ENCODE measurements at places on chromosomes 1 and 21. TPM values are rescaled to one million over a fixed set of nuclear protein-coding genes. Genes with fewer than 3 reads are reported as not detected.

DMRTA2 gene
- total RNA-seq: 3.6 TPM

ATF6 gene
- 13.4 TPM for total RNA-seq

AQP10 gene
- total RNA-seq: not detected

PTBP2 gene
- 51.3 TPM for total RNA-seq

DNAJC6 gene
- total RNA-seq: 0.38 TPM

MOV10 gene
- 30.3 TPM for total RNA-seq

SHE gene
- 0.88 TPM for total RNA-seq

DNA sequence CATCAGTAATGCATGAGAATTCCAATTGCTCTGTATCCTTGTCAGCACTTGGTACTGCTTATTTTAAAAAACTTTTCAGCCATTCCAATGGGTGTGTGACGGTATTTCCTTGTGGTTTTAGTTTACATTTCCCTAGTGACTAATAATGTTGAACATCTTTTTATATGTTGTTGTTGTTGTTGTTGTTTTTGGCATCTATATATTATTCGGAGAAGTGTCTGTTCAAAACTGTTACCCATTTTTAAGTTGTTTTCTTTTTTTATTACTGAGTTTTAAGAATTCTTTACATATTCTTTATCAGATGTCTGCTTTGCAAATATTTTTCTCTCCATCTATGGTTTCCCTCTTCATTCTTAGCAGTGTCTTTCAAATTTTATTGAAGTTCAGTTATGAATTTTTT lies 231.1 kb upstream of the POU3F1 start:
- DNase-seq: no peak

- no peak for DNase-seq
Observed at GRCh38 chr1:230243583-230244353, 176.7 kb downstream of the GALNT2 start.

DNA sequence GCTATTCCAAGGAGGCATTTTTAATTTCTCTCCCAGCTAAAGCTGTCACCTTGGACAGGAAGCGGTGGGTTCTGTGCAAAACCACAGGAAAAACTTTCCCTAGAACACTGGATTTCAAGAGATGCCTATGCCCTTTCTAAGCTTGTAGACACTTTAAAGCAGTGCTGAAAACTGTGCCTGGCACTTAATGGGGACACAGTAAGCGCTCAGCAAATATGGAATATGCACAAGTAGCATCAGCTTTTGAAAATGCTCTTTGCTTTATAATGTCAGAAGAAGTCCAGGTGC lies 50.9 kb upstream of the TARBP1 start:
- no peak for DNase-seq

GRCh38 chr1:5646486-5647149 lies 345.6 kb downstream of the NPHP4 start:
- no peak for DNase-seq

DNA sequence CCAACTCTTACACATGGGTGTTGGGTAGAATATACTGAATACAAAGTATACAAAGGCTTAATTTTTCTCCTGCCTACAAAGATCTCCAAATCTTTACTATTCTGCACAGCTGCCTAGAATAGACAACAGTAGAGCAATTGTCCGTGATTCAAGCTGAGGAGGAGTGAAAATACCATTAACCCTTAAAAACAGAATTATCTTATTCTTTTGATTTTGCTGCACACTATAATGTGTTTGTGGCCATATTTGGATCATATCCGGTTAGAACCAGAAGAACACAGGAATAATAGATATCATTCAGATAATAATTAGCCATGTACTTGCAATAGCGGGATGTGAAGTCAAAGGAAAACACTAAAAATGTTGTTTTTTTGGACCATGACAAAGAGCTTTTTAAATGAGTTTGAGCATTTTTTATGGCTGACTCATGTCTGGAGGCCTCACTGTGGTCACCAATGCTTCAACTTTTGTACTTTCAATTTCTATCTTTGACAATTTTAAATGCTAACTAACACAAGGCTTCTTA lies 197.6 kb upstream of the FOXD3 start:
- no peak for DNase-seq

- no peak for DNase-seq
Observed at GRCh38 chr1:91846007-91846638, 39.8 kb downstream of the TGFBR3 start.

GRCh38 chr1:239389703-239390102 lies 3.3 kb downstream of the CHRM3 start:
- no peak for DNase-seq

GRCh38 chr1:91885213-91885715 lies 687 bp downstream of the TGFBR3 start:
- DNase-seq: no peak

DNA sequence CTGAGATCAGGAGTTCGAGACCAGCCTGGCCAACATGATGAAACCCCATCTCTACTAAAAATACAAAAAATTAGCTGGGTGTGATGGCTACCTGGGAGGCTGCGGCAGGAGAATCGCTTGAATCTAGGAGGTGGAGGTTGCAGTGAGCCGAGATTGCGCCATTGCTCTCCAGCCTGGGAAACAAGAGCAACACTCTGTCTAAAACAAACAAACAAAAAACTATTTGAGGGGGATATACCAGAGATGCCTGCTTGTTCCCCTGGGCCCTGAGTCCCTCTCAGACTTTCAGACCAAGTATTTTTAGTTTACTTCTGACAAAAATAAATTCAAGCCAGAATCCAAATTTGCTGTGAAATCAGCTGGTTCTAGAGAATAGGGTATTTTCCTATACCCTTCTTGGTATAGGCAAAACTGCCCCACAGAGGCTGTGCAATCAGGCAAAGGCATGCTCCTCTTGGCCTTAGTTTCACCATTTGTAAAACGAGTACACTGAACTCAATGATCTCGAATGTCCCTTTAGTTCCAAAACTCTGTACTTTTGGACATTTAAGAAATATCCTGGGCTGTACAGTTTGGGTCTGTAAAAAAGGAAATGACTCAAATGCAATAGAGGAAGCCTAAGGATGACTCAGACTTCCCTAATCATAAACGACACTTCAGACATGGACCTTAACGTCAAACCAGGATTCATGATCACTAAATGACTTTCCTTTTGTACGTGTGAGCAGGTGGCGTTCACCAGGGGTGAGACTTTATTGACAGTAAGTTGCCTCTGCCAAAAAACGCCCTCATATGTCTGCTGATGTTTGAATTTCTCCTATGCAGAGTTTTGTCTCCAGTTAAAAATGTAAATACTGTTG lies 16.1 kb downstream of the ENSA start:
- no peak for DNase-seq

DNA sequence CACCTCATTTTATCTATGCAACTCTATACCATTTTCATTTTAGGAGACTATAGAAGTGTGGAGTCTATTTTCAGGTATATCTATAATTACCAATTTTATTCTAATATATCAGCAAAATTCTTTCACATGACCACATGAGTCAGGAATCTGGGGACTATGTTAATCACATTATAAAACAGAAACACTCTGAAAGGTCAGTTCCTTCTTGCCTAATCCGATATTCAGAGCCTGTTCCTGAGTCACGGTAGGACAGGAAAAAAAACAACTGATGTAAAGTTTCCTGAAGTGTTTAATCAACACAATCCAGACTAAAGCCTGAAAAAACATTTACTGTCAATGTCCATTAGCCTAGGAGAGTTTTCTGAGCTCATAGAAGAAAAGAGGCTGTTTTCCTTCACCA lies 1902.3 kb downstream of the NCAM2 start:
- no peak for DNase-seq

DNA sequence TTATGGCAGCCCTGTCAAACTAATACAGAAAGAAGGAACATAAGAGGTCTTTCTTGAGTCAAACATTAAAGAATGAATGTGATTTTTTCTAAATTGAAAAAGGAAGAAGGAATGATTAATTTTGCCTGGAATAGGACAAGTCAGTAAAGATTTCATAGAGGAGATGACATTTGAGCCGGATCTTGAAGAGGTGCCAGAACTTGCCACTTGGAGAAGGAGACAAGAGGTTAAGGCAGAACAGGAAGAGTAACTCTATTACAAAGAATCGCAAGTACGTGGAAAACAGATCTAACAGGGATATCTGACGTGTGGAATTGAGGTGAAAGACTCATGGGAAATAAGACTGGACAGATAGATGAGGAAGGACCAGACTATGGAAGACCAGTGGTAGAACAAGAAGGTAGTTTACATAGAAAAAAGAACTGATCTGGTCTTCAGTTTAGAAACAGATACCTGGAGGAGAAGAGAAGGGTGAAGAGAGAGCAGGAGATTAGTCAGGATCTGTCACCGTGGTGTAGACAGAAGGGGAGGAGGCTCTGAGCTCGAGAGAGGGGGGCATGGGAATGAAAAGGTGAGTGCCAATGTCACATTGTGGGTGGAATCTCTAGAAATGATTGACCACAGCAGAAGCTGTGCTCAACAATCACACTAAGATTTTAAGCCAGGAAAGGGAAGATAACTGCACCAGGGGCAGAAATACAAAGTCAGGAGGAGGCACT lies 32.5 kb downstream of the RHOU start:
- DNase-seq: no peak

DNA sequence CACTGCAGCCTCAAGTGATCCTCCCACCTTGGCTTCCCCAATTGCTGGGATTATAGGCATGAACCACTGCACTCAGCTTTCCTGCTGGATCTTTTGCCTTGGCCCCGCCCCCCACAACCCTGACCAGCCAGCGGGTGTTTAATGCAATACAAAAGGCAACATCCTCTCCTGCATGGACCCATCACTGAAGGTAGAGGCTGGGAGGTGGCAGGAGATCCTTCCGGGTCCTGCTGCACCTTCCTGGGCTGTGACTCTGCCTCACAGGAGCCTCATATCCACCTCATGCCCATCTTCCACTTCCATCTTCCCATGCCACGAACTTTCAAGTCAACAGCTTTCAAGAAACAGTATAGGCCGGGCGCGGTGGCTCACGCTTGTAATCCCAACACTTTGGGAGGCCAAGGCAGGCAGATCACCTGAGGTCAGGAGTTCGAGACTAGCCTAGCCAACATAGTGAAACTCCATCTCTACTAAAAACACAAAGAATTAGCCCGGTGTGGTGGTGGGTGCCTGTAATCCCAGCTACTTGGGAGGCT lies 11.7 kb upstream of the WNT9A start:
- no peak for DNase-seq

DNA sequence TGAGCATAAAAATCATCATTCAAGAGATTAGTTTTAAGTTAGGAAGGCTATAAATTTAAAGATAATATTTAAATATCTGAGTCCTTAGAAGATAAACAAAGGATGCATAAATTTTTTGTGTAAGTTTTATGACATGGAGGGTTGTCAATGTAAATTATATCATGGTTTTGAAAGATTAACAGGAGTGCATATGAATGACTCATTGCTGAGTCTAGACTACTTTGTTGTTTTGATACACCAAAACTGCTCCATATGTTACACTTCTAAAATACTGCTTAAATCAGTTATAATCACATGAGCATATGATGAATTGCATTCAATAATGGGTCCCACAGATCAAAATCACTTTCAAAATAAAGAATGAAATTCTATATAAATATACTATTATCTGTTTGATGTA lies 312.5 kb downstream of the KCNT2 start:
- DNase-seq: no peak

DNA sequence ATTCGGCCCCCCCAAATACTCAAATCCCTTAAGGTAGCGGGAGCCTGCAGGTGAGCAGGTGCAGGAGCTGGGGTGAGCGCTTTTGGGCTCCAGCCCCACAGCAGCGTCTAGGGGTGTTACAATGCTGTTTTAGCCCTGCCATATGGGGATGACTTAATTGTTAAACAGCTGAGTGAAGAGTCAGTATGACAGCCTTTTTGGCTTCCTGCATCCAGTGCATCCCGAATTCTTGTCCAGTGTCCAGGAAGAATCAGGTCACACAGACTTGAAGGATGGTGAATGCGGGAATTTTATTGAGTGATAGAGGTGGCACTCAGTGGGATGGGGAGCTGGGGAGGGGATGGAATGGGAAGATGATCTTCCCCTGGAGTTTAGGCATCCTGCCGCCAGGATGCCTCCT lies 30.4 kb upstream of the HHAT start:
- no peak for DNase-seq

DNA sequence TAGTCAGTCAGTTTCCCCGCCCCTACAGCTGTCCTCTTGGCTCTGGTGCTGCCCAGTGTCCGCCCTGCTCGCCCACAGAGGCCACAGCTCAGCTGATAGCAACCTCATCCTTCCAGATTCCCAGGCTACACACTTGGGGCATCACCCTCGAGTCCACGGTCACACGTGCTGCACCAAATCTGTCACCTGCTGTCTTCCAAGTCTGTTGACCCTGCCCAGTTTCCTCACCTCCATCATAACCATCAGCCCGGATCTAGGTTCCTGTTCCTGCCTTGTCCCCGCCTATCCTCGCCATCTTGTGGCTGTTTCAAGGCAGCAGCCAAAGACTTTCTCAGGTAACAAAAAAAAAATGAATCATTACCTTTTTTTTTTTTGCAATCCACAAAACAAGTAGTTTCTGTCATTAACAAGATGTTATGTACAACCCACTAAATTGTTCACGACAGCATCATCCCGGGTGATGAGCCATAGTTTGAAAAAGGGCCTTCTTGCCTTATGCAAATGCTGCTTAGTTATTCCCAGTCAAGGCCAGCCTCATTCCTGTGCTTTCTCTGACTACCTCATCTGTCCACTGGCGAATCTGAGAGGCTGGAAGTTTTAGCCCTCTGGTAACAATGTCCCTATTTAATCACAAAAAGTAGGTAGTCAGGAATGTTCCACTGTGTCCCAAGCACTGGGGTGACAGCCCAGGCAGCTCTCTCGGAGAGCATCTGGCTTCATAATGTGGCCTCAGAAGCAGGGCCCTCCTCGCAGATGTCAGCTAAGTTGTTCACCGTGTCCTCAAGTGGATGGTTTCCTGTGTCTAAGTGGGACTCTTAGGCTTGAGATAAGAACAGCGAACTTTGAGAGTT lies 4.9 kb upstream of the MIIP start:
- DNase-seq: no peak

- DNase-seq: no peak
Observed at GRCh38 chr1:119933397-119933796, 37.1 kb upstream of the ADAM30 start.

GRCh38 chr1:156090138-156090839 lies 8.0 kb upstream of the MEX3A start:
- DNase-seq: no peak

DNA sequence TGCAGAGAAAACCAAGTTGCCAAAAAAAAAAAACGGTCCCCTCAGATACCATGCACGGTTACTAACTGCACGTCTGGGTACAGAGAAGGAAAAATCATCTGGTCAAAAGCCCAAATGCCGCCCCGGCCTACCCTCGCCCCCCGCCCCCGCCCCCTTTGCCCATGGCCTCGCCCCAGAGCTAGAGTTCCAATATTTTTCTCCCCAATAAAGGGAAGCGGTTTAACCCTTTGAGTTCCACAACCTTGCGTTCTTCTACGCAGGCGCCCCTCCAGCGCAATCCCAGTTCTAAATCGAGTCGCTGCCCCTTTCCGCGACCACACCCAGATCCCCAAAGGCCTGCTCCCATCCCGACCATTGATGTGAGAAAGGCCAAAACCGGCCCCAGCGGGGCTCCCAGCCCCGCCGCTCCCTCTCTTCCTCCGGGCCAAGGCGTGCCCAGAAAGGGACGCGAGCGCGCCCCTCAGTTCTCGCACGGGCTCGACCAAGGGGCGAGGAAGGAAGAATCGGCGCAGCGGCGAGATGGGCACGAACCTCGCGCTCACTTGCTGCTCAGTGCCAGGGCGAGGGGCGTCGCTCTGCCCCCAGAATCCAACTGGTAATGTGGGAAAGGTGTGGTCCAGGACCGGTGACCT lies 797 bp downstream of the WDR47 start:
- no peak for DNase-seq

GRCh38 chr1:41399145-41399795 lies 38.0 kb downstream of the FOXO6 start:
- no peak for DNase-seq

Data from esophagus squamous epithelium (tissue), 5 donors.